ENCODE measurements at places on chromosomes 13 and 19.

GRCh38 chr13:33994826-33995502 lies 177.0 kb downstream of the RFC3 start:
- DNase-seq = no peak

DNA sequence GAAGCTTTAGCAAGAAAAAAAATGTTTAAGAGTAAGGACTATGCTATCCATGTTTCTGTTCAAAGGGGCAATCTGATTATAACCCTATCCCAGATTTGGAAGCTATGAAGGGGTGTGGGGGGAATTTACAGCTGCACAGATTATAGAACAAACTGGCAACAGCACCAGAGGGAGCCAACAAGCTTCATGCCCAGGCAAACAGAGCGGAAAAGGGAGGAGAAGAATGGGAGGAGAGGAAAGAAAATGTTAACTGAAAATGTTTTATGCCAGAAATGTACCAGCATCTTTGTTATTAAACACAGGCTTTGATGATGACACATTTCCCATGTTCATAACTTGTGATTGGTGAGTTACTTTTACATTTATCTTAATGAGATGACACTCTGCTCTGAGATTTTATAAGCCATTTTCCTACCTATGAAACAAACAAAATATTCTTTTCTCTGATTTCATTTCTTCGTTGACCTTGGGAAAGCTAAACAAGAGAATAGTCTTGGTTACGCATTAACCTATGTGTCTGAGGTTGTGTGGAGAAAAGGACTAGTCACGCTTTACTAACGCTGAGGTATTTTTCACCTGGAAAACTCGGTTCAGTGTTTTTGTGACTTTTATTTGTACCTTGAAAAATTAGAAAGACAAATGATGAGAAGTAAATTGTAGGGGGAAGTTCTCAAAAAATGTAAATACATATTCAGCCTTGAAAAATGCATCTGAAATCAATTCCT lies 235.8 kb upstream of the MIR17HG start:
- DNase-seq = no peak

DNA sequence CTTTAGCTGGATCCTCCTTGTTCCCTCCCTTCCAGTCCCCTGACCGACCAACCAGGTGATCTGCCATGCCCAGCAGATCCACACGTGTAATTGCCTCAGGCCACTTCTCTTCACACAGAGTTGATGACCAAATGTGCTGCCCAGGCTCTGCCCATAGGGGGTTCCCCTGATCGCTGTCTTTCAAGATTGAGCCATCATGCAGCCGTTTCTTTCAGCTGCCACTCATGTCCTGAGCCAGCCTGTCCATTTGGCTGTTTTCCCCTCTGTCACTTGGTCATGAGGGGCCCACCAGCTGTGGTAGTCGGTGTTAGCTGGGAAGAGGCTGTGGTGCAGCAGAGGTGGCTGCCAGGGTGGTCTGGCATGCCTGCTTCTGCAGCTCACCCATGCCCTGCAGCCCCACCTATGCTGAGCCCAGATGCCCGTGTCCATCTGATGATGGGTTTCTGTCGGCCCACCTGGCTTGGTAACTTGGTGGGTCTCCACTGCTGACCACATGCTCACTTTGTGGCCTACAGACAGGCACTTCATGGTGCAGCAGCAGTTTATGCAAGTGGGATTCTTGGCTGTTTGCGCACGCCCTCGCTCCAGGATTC lies 35.6 kb upstream of the GPR183 start:
- DNase-seq = no peak

DNA sequence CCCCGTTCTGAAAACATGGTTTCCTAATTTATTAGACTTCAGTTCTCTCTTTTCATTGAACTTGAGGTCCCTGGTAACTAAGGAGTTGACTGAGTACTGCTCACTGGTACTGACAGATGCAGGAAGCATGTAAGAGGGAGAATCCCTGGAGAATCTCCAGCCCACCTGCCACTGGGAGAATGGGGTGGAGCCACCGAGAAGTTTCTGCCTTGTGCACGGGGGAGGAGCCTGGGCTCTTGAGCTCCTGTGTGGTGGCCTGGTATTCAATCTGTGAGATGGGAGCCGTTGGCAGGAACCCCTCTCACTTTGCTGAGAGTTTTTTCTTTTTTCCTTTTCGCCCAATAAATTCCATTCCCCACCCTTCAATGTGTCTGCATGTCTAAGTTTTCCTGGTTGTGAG lies 13.2 kb upstream of the AKAP11 start:
- no peak for DNase-seq

DNA sequence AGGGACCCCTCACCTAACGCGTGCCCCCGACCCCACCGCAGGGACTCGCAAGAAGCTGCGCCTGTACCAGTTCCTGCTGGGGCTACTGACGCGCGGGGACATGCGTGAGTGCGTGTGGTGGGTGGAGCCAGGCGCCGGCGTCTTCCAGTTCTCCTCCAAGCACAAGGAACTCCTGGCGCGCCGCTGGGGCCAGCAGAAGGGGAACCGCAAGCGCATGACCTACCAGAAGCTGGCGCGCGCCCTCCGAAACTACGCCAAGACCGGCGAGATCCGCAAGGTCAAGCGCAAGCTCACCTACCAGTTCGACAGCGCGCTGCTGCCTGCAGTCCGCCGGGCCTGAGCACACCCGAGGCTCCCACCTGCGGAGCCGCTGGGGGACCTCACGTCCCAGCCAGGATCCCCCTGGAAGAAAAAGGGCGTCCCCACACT lies 4.7 kb upstream of the MYBPC2 start:
- DNase-seq = peak; percentile 63

DNA sequence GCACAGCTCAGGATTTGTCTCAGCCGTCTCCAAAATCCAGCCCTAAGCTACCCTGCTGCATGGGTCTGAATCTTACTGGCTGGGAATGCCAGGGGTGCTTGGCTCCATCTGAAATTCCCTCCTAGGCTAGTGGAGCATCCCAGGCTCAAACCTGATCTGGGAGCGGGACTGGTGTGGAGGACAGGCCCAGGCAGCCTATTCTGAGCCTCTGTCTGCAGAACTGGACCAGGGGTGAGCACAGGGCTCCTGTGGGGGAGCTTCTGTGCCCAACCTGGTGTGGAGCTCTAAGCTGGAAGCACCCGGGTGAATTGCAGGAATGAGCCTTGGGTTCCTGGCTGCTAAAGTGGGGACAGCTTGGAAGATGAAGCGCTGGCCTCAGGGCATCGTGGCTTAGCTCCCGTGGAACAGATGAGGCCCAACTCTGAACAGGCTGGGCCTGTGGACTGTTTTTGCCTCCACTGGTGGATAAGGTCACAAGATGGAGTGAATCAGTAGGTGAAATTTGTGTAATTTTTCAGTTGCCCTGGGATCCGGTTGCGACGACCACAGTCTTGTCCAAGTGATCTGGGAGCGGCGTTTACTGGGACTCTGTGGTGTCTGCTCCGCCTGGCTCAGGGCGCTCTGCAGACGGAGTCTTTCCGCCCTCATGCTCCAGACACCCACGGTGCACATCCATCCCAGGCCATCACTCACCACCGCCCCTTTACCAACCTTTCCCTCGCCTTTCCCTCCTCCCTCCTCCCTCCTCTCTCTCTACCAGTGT lies 79.5 kb downstream of the TEX29 start:
- peak; percentile 10 for DNase-seq

- peak; percentile 79 for DNase-seq
Measured at GRCh38 chr19:53865918-53866864, 1.5 kb upstream of the MYADM start.

DNA sequence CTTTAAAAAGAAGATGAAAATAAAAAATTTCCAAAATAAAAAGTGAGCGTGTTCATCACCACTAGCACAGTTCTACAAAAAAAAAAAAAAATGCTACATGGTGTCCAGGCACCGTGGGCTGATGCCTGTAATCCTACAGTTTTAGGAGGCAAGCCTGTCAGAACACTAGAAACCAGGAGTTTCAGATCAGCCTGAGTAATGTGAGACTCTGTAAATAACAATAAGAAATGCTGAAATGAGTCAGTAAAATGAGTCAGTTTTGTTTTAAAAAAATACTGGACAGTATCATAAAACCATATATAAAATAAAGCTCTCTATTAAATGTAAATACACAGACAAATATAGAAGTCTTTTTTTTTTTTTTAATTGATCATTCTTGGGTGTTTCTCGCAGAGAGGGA lies 30.0 kb downstream of the ZNF91 start:
- no peak for DNase-seq

GRCh38 chr19:58400316-58400915 lies 5.0 kb downstream of the RNF225 start:
- no peak for DNase-seq

GRCh38 chr13:99063952-99064351 lies 86.1 kb upstream of the DOCK9 start:
- DNase-seq = no peak

GRCh38 chr13:21625366-21625765 lies 21.4 kb upstream of the MICU2 start:
- DNase-seq = peak; percentile 27

- DNase-seq = no peak
Measured at GRCh38 chr19:14317157-14317556, 64.1 kb upstream of the ADGRE5 start.

GRCh38 chr13:110392510-110393240 lies 85.6 kb downstream of the COL4A2 start:
- no peak for DNase-seq

DNA sequence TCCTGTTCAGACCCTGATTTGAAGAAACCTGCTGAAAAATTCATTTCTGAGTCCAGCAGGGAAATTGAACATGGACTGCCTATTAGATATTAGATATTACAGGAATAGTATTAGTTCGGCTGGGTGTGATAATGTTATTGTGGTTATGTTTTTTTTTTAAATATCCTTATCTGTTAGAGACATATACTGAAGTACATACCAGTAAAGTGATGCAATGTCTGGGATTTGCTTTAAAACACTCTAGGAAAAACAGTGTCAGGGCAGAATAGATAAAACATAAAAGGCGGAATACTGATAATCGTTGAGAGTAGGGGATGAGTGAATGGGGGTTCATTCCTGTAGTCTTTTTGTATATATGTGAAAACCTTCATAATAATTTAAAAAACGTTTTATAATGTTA lies 28.7 kb upstream of the AMER2 start:
- no peak for DNase-seq

DNA sequence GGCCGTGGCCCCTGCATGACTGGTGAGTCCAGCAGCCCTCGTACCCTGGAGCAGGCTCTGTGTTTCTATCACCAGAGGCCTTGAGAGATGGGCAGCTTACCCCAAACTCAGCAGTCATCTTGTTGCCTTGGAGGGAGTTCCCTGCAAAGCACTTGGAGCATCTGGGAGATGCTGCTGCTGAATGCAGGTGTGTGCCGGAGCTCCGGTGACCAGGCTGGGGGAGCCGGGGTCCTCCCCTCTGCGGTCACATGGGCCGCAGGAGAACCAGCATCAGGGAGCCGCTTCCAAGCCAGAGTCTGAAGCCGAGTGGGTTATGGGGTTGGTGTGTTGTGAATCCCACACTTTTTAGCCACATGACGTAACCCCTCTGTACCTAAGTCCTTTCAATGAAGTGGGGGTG lies 82.8 kb downstream of the TEX29 start:
- peak; percentile 18 for DNase-seq

DNA sequence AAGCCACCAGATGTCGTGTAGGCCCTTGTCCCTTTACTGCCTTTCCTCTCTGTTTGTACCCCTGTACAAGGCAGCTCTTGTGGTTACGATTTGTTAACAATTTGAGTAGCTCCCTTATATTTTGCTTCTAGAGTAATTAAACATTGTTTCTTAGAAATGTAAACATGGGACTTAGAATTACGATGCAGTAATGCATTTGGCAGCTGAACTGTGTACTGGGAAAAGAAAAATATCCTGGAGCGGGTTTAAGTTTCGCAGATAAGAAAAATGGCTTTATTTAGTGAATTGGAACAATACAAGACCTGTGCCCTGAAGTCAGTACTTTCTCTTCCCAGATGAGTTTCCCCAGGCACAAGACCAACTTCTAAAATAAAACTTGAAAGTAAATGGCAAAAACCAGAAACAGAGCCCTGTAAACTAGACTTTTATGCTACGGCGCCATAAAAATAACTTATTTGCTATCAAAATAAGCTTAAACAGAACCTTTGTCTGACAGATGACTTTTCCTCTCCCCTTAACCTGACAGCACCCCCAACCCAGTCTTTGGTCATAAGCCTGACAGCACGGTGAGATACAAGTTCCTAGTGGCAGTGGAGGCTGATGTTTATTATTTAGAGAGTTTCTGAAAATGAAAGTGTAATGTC lies 63.0 kb downstream of the LRCH1 start:
- DNase-seq = no peak

DNA sequence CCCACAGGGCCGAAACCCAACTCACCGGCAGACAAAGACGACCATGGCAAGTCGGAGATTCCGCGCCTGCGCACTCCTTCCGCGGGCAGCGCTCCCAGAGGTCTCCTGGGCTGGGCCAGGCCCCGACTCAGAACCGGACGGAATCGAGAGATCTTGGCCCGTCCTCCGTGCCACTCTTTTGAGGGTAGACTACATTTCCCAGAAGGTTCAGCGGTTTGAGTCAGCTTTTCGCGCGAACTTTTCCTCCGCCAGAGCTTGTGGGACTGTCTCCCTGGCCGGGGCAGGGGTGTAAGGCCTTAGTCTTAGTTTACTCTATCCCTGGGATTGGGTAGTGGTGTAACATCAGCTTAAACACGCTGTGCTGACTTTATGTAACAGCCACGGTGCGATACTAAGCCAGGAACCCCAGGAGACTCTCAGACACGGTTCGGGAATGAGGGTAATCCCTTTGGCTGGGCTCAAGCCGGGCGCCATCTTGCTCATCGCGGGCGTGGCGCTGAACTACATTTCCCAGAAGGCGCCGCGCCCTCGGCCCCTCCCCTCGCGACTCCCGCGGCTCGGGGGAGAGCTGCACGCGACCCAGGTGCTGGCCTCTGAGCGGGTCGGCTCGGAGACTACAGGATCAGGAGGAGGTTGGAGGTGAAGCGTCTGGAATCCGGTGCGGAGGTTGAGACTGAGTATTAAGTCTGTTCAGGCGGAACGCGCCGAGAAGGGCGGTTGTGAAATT lies at the start of gene ZNF260:
Gene ZNF260 (minus strand): TSS at position 78 of the 727 bp plus-strand sequence. CDS start 13,033 bp downstream, outside the sequence.
- peak; percentile 94 for DNase-seq

DNA sequence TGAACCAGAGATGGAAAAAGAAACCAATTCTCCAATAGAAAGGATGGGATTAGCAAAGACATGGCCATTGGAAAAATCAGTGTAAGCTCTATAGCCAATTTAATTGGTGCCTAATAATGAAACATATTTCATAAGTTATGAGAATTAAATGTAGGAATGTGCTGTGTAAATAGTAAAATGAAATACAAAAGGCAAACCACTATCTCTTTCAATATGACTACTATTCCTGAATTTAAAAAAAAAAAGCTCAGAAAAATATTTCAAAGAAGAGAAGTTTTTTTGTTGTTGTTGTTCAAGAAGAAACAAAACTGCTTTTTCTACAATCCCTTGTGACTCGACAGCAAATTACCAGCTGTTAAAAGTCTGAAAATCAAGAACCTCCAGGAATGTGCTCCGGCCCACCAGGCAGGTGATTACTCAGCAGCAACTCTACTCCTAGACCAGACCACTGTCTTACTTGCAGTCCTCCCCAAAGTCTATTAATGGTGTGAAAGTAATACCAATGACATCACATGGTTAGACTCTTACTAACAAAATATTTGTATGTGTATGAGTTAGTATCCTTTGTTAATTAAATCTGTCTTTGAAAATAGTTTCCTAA lies 362.4 kb downstream of the KCTD12 start:
- DNase-seq = no peak

GRCh38 chr13:44221657-44222056 lies 152.0 kb upstream of the SERP2 start:
- no peak for DNase-seq

GRCh38 chr13:76976490-76976889 lies 15.4 kb upstream of the CLN5 start:
- DNase-seq = peak; percentile 29

Data from activated naive CD4-positive, alpha-beta T cell treated with anti-CD3 and anti-CD28 coated beads, Interleukin-2, amount 10 ng/mL, durations not matched to agents 7 days and 5 days (primary cell).